ENCODE measurements at places on chromosomes 3 and 15.
A peak's percentile ranks its signal among the peaks of the same experiment; 100 is the strongest.

DNA sequence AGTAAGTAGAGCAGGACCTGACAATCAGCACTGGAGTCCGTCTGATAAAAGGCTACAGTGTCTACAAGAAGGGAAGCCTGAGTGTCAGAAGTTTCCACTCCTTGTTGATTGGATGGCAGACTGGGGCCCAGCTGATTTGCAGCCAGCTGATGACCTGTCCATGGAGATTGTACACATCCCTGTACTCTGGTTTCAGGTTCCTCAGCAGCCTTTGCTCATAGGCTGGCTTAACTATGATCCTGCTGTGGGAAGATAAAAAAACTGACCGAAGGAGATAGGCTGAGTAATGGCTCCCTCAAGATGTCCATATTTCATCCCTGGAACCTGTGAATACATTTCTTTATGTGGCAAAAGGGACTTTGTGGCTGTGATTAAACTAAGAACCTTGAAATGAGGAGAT is 11.7 kb upstream of the LACTB start:
- DNase-seq, result no peak

DNA sequence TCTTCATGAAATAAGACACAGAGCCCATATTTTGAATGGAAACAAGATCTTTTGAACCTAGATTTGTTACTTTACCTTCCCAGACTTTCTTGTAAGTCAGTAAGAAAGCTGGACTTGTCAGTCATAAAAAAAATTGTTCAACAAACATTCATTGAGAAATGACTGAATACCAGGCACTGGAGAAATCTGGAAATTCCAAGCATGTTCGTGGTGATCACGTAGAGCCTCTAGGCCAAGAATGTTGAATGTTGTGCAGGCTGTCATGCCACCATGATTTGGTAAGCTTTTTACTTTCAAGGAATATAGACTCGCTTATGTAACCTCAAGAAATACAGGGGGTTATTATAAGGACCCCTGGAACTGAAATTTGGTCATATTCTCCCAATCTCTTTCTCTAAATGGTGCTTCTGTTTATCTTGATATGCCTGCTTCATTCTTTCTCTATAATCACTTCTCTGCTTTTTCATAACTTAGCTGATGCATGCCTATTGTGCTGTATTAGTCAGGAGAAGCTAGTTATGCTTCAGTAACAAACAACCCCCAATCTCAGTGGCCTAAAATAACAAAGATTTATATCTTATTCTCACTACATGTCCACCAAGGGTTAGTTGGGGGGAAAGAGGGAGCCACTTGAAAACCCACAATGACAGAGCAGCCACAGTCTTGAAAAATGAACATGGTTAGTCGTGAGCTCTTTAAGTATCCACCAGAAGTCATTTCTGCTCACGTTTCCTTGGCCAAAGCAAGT is 3.4 kb upstream of the TPM1 start:
- no peak for DNase-seq

DNA sequence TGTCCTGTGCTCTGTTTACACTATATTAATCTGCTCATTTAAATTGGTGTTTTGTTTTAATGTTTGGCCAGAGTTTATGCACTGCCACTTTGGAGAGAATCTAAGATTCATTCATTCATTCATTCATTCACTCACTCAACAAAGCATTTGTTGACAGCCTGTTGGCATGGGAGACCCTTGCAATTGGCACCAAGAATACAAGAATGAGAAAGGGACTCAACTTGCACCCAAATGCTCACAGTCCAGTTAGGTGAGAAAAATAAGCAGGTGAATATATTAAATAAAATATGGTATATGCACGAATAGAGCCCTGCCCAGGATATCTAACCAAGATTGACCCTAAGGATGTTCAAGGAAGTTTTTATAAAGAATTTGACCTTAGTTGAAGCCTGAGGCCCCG is 80.4 kb downstream of the TGFBR2 start:
- no peak for DNase-seq

DNA sequence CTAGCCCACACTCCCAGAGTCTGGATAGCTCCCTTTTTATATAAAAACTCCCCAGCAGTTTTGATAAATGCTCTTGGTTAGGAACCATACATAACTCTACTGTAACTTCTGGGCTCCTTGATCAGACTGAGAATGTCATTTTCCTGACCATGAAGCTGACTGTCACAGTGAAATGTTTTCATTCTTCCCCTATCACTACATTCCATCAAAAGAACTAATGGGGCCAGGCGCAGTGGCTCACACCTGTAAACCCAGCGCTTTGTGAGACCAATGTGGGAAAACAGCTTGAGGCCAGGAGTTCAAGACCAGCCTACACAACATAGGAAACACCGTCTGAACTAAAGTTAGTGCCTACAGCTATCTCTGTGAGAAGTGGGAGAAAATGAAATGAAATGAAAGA is 72.8 kb upstream of the MYO5C start:
- DNase-seq, result no peak

DNA sequence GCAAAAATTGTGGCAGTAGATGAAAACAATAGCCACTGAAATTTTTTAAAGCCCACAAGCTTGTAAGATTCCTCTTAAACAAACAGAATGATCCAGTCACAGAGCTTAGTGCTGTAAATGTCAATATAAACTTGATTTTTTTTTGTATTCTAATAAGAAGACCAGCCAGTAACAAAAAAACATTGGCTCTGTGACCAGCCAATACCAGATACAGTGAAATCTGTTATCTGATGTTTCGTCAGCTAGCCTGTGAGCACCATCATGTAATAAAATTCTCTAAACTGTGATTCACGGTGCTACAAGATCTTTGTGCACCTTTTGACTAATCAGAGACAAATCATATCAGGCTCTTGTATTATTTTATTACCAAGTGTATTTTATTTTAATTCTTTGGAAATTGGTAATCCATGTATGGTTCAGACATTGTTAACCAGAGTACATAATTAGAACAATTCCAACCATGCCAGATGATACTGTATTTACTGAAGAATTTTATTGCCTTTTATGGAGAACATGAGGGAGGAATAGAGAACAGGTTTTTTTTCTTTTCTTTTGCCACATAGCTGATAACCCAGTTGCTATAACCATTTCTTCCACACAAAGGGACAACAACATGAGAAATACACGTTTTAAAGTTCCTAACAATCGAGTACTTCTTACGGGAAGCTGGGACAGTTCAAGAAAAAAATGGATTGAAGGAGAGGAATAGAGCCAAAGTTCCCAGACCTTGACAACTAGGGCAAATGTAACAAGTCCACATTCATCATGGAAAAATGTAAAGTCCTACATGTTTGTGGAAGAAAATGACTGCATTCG is 71.9 kb downstream of the FILIP1L start:
- no peak for DNase-seq

DNA sequence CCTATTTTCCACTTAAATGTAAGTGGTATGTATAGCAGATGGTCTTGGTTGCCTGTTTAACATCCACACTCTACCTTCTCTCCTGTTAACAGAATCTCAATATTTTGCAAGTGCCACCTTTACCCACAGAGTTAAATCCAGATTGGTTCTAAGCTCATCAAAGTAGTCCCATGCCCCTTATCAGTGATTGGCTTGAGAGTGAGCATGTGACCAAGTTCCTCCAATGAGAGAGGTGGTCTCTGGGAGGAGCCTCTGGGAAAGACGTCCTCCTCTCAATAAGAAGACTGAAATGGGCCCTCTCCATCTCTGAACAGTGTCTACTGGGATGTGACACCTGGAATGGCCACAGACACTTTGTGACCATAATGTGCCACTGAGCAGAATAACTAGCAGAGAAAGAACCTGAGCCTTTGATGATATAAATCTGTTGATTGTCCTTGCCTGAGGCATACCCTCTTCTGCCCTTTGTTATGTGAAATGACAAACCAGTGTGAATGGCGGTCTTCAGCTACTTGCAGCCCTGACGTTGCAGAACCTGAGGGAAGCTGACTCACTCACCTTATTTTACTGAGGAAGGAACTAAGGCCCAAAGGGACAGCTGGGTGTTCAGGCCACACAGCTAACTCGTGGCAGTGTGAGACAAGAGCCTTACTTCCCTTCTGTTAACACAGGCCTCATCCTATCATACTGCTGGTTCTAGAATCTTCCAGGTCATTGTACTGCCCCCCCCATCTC is 42.4 kb upstream of the LARS2 start:
- no peak for DNase-seq

GRCh38 chr15:36344887-36345286 is 234.5 kb upstream of the CDIN1 start:
- no peak for DNase-seq

DNA sequence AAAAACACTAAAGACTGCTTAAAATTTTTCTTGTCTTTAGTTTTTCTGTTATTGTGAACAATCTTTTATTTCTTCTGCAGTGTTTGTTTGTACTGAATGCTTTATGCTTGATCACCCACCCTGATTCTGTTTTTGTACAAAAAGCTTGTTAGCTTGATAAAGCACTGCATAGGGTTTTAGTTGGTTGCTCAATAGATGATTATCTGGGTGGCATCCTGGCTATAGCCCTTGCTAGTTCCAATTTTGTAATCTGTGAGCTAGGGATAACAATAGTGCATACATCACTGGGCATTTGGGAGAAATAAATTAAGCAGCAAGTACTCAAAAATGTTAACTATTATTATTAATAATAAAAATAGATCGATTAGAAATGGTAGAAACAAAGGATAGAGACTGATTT is 102.3 kb downstream of the ZPLD1 start:
- no peak for DNase-seq

GRCh38 chr3:14925729-14926591 is 21.4 kb upstream of the NR2C2 start:
- DNase-seq, result peak; percentile 79

DNA sequence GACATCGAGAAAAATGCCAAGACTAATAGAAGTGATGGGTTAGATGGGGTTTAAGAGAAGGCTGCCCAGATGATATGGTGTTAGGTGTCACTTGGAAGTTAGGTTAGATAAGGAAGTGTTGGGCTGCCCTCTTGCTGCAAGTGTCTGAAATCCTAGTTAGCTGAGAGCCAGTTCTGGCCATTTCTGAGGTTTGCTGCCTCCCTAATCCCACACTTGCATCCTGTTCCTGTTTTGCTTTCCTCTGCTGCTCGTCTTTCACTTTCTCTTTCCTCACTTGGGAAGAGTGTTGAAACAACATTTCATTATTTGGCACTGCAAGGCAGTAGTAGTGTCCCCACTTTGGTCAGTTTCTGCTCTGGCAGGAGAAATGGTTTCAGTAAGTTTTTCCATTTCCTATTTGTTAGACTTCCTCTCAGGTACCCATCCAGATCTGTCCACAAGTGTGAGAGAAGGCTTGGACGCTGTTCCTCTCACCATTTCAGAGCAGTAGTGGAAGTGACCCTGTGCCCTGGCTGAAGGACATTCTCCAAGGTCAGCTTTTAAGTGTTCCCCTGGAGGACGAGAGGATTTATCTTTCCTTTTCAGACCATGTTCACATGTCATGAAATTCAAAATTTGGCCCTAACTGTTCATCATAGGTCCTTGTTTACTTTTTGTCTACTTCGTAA is 93.3 kb downstream of the ADAMTSL3 start:
- DNase-seq, result peak; percentile 57

DNA sequence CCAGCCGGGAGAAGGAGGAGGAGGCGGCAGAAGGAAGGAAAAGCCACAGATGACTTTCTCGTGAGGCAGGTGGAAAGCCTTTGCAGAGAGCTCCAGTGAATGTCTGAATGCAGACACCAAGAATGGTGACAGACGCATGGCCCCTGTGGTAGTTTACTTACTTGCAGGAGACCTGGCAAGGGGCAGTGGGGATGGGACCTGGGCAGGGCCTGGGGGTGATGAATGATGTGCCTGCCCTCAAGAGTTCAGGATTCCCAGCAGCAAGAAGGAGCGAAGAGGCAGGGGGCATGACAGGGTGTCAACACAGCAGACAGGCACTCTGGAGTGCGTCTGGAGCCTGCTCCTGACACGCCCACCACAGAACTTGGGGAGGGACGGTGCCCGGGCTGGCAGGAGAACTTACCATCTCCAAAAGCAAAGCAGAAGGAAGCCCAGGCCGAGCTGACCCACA is 260.5 kb upstream of the LYSMD4 start:
- peak; percentile 71 for DNase-seq

DNA sequence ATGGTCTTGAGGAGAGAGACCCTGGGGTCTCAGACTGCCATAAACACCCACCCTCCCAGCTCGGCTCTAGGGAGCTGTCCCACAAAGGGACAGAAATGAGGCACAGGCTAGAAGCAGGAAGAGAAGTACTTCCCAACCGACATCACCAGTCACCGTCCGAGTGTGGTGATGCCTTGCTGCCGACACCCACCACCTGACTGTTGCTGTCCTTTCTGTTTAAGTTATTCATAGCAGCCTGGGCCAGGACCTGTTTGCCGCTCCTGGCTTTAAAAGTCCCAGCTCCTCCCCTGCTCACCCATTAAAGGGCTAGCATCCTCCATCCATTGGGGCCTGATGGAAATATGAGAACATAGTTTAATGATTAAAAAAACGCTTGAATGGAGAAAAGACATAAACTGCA is 13.2 kb upstream of the SPG11 start:
- DNase-seq, result no peak

GRCh38 chr15:67156834-67157233 is 91.4 kb downstream of the SMAD3 start:
- DNase-seq, result no peak

DNA sequence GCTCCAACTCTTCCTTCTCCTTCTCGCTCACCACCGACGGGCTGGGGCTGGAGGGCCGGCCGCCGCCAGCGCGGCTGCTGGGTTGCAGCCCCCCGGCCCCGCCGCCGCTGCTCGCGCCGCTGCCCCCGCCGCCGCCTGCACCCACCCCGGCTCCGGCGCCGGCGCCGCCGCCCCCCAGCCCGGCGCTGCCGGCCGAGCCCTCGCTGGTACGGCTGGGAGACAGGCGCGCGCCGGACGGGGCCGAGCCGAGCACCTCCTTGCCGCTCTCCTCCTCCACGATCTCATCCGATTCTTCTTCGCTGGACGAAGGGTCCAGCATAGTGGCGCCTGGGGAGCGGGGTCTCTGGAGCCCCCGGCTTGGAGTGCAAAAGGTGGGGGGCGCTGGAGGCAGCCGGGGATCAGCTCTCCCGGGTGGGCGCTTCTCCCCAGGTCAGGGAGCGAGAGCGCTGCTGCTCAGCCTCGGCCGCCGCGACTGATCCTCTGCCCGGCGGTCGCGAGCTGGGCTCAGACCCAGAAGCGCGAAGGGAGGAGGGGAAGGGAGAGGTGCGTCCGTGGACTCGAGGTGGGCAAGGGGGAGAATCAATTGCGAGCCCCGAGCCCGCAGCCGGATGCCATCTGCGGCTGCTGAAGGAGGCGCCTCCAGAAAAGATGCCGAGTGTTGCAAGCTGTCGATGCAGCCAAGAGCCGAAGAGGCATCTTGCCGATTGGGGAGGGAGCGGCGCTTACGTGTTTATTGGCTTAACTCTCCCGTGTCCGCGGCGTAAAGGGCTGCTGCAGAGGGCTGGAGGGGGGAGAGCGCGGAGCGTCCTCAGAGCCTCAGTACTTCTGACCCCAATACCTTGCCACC is at the start of gene CADPS:
Gene CADPS (minus strand): TSS at position 706 of the 847 bp plus-strand sequence. CDS start 387 bp downstream, at position 319.
- peak; percentile 83 for DNase-seq

All from endodermal cell (in vitro differentiated cells).